AML-193 (cell line): ENCODE measurements at places on chromosomes 7 and 10.

GRCh38 chr10:47311932-47312662 lies 10.2 kb upstream of the GDF2 start:
- DNase-seq = peak; percentile 43

GRCh38 chr10:131655101-131655849 lies 245.5 kb upstream of the PPP2R2D start:
- DNase-seq = no peak

GRCh38 chr10:32940321-32941301 lies 17.4 kb downstream of the ITGB1 start:
- DNase-seq = no peak

DNA sequence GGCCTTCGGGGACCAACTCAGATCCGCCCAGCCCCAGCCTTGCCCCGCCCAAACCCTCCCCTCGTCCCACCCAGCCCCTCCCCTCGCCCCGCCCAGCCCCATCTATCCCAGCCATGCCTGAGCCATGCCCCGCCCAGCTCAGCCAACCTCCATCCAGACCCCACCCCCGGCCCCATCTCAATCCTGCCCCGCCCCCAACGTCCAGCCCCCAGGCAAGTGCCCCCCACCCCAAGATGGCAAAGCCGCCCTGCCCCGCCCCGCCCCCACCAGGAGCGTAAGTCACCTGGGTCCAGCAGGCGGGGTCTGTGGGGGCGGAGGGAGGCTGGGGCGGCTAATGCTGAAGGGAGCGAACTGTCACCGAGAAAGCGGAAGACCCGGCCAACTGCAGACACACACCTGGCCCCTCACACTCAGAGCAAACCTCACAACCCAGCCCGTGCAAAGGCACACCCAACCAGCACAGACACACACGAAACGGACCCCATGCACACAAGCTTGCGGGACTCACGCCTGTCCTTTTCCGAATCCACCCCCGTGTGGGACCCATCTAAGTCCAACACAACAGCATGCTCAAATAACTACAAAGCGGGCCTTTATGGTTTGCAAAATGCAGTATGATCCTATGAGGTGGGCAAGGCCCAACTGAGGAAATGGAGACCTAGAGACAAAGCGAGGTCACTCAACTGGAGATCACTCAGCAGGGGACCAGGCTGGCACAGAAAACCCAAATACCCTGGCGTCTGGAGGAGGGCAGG lies 11.5 kb upstream of the OGA start:
- no peak for DNase-seq

DNA sequence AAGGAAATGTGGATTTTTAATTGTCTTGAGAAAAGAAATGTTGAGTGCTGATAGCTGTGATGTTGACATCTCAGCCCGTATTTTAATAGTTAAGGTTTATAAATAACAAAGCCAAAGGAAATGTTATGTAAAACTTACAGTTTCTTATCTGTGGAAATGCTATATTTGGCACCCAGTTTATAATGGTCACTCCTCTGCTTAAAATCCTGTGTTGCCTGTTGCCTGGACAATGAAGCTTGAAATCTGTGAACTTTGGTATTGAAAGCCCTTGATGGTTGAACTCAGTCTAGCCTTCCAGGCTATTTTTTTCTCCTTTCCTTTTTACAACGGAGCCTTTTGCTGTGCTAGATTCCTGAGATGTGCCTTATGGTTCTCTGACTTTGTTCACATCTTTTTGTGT lies 46.5 kb downstream of the MCU start:
- DNase-seq = no peak

GRCh38 chr7:66250711-66251110 lies 45.6 kb downstream of the TPST1 start:
- no peak for DNase-seq

GRCh38 chr10:116787053-116787659 lies 44.8 kb upstream of the HSPA12A start:
- DNase-seq = no peak

GRCh38 chr10:86128360-86128759 lies 238.2 kb downstream of the GRID1 start:
- DNase-seq = no peak

GRCh38 chr7:128459394-128459878 lies 3.8 kb downstream of the HILPDA start:
- DNase-seq = peak; percentile 84

GRCh38 chr10:49502358-49502757 lies 36.6 kb downstream of the ERCC6 start:
- DNase-seq = no peak

- DNase-seq = no peak
Measured at GRCh38 chr7:149462101-149462520, 1.2 kb upstream of the ZNF777 start.

- no peak for DNase-seq
Measured at GRCh38 chr10:93856349-93857145, 37.2 kb upstream of the SLC35G1 start.

GRCh38 chr10:132135053-132135872 lies 51.5 kb upstream of the DPYSL4 start:
- DNase-seq = no peak

DNA sequence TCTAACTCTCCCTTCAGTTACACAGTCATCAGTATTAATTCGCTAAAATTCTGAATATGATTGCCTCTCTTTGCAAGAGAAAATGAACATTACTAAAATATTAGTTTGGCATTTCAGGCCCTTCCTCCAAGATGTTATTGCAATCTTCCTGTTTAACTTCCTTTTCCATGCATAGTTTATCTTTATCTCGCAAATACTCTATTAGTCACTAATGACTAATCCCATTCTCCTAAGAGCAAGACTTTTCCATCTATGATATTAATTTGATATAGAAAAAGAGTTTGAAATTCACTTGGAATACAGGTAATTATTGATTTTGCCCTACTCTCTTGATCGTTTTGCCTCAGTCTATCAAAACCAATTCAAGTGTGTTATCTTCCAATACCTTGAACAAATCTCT lies 41.8 kb upstream of the SEMA3A start:
- DNase-seq = peak; percentile 10

DNA sequence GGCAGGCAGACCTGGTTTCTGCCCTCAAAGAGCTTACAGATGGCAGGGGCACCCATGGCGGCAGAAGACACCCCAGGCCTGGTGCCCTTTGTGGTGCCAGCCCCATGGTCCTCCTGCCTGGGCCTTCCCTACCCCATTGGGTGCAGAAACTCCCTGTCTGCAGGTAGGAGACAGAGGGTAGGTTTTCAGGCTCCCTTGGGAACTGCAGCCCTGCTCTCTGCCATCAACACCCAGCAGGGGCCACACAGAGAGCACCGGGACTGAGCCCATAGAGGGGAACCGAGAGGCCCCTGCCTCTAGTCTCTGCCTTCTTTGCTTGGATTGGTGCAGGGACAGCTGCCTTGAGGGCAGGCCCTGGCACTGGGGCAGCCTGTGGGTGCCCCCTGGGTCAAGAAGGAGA lies 52.6 kb downstream of the GTF2IRD1 start:
- DNase-seq = no peak

DNA sequence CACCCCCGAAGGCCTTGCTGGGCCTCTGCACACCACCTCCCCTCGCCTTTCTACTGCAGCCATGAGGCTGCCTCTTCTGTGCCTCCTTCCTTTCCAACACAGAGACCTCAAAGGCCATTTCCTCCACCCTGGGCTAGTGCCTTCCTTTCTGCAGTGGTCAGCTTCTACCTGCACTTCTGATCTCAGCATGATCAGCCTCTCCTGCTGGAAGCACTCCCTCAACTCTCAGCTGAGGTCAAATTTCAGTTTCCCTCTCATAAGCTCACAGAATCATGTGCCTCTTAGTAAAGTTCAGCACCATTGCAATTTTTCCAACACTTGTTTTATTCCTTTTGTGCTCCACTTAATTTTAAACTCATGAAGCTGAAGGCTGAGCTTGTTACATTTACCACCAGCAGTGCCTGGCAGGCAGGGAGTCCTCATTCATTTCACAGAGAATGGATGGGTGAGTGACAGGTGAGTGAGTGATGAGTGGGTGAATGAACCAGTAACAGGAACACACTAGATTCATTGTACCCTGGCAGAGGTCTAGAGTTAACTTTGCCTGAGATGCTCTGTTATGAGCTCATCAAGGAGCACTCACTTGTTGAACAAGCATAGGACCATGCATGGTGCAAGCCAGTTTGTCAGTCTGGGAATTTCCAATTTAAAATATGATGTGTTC lies 124.0 kb upstream of the PRSS58 start:
- DNase-seq = no peak

DNA sequence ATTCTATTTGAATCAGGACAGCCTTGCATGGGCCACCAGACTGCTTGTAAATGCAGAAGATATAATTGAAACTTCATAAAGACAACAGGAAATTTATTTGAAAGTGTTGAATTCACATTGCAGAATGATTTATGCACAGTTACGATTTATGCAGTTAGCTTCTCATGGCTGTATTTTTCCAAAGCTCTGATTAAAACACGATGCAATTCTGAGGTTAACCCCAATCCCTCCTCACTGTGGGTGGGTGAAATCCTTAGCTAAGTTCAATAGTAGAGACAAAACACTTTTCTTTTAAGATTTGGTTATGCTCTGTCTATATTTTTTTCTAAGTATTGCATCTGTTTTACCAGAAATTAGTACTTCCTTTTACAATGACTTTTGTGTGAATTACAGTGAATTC lies 728.8 kb upstream of the IGFBP3 start:
- no peak for DNase-seq

- DNase-seq = no peak
Measured at GRCh38 chr10:123958241-123958640, 66.6 kb upstream of the CPXM2 start.

GRCh38 chr7:118109607-118110006 lies 74.4 kb upstream of the LSM8 start:
- DNase-seq = no peak

- no peak for DNase-seq
Measured at GRCh38 chr10:70558871-70559810, 43.4 kb downstream of the PRF1 start.

- no peak for DNase-seq
Measured at GRCh38 chr7:85021101-85021704, 165.7 kb downstream of the SEMA3D start.

DNA sequence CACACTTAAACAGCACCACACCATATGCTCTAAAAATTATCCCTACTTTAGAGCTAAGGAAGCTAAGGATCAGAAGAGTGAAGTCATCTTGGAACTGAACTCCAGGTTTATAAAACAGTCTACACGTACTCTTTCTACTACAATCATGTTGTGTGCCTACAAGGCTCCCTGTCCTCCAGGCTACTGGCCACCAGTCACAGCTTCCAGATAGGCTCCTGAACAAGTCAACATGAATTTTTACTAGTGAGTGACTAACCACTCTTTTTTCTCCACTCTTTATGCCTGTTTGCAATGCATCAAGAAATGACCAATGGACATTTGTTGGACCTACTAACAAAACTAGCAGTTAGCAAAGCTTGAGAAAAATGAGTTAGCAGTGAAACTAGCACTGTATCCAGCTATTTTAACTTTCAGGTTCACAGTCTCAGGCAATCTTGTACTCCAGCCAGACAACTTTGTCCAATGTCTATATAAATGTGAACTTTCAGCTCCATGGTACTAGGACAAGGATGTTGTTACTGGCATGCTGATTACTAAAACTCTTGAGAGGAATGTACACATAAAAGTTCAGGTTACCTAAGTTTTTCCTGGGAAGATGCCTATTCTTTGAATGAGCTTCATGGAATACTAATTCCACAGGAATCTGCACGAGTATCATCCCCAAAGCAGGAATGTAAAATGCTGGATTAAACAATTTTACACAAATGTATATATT lies 180.0 kb downstream of the BTAF1 start:
- no peak for DNase-seq

- DNase-seq = no peak
Measured at GRCh38 chr10:119505588-119506315, 36.8 kb downstream of the RGS10 start.

DNA sequence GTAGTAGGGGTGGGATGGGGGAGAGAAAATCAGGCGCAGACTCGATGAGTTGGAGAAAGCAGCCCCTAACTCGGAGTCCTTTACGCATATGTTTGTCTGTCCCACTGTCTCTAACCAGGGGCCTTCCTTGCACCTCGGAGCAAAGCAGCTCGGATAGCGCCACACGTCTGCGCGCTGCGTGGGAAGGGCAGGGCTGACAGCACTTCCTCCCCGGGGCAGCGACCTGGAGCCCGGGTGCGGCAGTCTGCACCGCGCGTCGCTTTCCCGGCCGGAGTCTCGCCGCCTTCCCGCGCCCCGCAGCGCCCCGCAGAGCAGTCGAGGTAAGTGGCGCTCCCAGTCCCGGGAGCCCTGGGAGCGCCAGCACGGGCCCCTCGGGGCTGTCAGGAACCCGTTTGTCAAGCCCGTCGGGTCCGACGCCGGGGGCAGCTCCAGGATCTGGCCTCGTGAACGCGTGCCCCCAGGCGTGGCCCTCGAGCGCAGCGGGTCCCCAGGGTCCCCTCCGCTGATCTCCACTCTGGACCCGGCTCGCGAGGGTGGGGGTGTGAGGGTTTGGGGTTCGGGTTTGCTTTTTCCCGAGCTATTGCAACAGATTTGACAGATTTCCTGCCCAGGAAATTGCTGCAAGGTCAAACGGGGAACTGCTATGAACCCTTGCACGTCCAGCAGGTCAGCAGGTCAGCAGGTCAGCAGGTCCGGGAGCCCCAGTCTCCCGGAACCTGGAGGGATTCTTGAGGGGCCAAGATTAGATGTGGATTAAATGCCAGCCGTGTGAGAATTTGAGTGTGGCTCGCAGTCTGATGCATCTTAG lies 597 bp downstream of the APBB1IP start:
- peak; percentile 21 for DNase-seq

DNA sequence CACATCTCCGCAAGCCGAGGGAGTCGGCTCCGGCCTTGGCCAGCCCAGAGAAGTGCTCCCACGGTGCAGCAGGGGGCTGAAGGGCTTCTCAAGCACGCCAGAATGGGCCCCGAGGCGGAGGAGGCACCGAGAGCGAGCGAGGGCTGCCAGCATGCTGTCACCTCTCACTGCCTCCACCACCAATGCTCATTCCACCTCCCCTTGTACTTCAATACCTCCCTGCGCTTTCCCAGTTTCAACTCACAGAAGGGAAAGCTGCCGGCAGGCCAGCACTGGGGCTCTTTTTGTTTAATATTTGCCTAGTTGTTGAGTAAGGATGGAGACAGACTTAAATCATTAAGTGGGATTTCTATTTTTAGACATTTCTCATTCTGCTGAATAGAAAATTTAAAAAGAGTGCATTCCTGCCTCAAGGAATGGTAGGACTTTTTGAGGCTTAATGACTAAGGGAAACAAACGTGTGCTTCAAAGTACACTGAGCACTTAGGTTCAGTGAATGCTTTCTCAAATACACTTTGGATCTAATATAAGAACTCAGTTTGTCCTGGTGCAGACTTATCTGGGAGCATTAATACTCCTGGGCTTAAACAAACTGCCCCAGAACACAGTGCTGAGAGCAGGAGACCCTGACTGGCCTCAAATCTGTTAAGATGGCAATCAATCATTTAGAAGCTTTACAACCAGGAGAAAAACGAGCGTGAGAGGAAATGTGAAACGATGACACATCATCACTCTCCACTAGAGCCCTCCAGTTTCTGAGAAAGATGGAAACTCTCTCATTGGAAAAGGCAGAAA lies 131.2 kb downstream of the RALA start:
- DNase-seq = no peak
